Colonic mucosa (tissue), 4 donors: ENCODE measurements at places on chromosomes 7 and 10. TPM values are rescaled to one million over a fixed set of nuclear protein-coding genes. Genes with fewer than 3 reads are reported as not detected.

Gene SYT15B
- 0.17 TPM for total RNA-seq

Gene CTAGE4
- total RNA-seq: 9.9 TPM

Gene HABP2
- total RNA-seq: 0.79 TPM

DNA sequence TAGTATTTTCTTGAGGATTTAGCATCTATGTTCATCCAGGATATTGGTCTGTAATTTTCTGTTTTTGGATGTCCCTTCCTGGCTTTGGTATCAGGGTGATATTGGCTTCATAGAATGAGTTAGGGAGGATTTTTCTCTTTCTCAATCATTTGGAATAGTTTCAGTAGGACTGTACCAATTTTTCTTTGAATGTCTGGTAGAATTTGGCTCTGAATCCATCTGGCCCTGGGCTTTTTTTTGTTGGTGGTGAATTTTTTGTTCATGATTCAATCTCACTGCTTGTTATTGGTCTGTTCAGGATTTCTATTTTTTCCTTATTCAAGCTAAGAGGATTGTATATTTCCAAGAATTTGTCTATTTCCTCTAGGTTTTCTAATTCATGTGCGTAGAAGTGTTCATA, 192.7 kb downstream of the KIF20B start:
- DNase-seq: no peak

- no peak for DNase-seq
Observed at GRCh38 chr10:30398788-30399187, 35.2 kb upstream of the MAP3K8 start.

DNA sequence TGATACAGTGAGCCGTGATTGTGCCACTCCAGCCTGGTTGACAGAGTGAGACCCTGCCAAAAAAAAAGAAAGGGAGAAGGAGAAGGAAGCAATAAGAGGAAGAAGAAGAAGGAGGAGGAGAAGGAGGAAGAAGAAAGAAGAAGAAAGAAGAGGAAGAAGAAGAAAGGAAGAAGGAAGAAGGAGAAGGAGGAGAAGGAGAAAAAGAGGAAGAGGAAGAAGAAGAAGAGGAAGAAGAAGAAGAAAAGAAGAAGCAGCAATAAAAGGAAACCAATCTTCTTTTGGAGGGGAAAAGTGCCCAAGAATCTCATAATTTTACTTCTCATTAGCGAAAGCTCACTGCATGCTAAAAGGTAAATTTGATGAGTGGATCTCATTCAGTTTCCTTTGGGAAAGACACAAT, 85.7 kb upstream of the GLCCI1 start:
- DNase-seq: no peak

DNA sequence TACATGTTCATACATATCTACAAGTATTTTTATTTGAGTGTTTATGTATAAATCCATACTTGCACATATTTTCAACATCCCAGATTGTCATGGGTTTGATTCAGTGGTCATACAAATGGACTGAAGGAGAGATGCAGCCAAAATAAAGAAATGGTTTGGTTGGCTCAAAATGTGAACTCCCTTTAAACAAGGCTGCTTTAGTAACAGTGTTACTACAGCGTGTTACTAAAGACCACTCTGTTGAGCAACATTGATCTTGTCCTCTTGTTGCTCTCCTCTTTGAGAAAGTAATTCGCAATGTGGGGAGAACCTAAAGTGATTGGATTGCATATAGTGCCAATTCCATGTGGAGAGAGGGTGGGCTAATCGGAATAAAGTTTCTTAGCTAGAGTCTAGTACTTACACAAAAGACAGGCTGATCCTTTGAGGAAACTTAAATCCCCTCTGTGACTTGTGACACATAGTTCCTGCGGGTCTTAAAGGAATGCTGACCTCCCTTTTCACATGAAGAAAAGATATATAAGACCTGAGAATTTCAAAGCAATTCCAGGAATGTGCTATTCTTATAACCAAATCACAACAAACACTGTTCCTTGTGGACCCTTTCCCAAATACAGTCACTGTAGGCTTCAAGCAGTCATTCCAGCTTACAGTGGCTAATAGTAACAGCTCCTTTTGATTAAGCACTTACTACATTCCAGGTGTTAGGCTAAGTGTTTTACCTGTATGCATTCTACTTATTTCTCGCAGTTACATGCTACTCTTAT, 144.3 kb downstream of the FZD1 start:
- no peak for DNase-seq

DNA sequence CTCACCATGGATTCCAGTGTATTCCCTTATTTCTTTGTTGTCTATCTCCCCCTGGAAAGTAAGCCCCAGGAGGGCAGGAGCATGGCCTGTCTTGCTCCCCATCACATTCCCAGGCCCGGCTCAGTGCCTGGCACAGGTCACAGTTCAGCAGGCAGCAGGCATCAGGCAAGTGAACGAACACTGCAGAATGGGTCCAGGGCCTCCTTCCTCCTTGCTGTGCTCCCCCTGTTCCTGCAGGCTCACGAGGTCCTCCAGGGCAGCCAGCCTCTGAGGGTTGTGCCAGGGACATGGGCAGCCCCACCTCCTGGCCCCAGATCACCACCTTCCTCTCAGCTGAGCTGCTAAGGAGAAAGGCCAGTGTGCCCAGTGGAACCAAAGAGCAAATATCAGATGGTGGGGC, 41.8 kb downstream of the PDLIM1 start:
- no peak for DNase-seq

DNA sequence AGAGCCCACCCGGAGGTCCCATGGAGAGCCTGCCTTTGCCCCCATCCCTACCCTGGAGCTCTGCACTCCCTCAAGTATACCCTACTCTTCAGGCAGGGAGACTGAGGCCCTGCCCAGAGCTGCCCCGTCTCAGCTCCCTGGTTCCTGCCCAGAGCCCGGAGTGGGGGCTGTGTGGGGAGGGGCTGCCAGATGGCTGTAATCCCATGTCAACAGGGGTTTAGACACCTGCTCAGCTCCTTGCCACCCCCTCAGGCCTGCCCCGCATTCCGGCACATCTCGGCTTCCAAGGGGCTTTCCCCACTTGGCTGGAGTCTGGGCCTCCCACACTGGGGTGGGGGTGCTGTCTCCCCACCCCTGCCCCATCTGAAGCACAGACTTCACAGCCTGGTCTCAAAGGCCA, 20.9 kb upstream of the LFNG start:
- no peak for DNase-seq

DNA sequence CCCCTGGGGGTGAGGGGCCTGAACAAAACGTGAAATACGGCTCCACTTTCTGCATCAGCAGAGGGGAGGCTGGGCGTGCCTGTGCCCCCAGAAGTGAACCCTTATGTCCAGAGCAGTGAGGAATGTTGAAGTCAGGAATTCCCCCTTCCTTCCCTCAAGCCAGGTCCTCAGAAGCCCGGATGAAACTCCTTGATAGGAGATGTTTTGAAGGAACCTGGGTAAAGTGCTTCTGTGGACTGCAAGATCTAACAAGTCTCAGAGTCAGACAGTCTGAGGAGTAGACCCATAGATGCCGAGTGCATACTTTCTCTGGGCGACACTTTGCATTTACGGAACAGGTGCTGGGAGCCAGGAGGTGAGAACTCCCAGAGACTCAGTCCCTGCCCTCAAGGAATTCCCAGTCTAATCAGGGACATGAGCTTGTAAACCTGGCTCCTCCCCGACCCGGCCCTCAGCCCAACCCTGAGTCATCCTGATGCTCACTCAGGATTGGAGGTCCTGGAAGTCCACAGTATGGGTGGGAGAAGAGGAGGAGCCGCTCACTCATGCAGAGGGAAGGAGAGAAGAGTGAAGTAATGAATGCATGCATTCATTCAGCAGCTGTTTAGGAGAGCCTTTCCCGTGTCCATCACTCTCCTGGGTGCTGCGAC, 179.5 kb upstream of the ITGB1 start:
- DNase-seq: no peak

DNA sequence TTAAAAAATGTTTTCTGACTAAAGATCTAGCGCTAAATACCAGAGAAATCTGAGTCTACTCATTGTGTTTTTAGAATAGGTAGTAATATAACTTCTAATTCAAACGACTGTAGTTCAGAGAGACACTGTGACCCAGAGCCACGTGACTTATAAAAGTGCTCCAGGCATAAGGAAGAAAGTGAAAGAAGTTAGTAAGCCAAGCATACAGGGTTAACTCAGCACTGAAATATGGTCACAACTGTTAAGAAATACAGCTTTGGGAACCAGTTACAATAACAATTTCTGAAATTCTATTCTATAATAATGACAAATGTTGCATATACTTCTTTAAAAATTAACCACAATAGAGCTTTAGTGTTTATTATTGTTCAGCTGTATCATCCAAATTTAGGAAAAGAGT, 119.1 kb downstream of the TFEC start:
- DNase-seq: no peak

DNA sequence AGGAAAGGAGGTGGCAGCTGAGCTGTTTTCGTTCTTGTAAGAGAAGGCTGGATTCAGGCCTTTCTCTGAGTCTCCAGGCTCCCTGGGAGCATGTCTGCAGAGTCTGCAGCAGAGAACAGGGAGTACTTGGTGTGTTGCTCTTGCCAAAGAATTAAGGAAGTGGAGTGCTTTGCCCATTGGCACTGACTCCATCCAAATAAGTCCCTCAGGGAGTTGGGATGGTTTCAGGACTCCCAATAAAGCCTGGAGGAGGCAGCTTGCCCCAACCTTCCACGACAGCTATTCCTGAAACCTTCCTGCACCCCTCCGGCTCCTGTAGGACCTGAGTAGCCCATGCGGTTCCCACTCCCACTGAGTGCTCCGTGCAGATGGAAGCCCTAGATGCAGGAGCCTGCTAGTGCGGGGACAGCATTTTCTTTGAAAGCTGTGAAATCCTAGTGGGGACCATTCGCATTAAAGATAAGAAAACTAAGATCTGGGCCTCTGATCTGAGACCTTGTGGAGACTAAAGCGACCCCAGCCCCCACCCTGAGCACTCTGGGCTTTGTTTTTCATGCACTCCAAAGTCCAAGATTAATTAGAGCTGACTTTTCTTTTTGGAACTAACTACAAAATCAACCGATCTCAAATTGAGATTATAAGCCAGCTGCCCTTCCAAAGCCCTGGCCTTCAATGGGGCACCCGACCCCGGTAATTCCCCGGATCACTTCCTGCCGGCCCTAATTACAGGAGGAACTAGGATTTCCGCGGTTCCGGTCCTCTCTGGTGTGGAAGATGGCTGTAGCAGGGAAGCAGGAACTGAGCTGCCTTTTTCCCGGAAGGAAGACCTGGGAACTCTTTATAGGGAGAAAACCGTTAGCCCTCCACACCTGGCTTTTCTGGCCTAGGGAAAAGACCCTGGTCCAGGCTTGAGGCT, 110.2 kb downstream of the COL13A1 start:
- DNase-seq: no peak

DNA sequence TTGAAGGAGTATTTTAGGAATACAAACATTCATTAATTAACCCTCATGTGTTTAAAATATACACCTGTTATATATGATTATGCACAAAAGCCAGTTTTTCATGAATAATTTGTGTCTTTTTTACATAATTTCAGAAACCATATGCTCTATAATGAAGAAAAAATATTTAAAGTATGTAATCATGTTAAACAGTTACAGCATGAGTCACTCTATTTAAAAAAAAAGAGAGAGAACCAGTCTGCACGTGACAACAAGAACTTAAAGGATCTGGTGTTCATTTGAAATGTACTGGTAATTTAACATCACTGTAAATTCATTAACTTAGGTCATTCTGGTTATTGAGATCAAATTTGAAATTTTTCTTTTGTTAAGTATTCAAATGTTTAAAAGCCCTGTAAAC, 228.5 kb downstream of the CACNB2 start:
- DNase-seq: no peak
